ENCODE measurements at places on chromosomes 1 and 21.

DNA sequence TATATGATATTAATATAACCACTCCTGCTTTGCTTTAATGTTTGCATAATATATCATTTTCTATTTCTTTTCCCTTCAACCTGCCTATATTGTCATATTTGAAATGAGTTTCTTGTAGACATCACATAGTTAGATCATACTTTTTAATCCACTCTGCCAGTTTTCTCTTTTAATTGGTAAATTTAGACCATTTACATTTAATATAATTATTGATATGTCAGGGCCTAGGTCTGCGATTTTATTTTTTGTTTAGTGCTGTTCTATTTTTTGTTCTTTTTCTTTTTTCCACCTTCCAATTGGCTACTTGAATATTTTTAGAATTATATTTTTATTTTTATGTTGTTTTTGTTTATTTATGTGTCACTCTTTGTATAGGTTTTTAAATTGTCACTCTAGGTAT, 213.3 kb downstream of the C1orf94 start:
- no peak for DNase-seq

- DNase-seq, result peak; percentile 34
Observed at GRCh38 chr1:89069951-89070350, 4.9 kb upstream of the GBP1 start.

DNA sequence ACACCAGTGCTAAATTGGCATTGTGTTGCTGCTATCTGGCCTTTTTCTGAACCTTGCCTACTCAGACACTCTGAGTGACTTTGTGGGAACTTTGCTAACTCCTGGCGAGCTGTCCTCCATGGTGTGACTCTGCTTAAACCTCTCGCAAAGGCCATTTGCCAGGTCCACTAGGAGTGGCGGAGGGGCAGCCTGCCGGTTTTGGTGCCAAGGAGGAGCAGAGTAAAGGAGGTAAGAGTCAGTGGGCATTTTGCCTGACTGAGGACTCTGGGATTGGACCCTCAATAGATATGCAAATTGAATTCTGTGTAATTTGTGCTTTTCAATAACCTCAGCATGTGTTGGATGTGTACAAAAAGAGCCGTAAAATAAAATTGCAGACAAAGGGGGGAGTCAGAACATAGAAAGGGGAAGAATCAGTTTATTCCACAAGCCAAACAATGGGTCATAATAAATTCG, 386.6 kb upstream of the NFIA start:
- no peak for DNase-seq

DNA sequence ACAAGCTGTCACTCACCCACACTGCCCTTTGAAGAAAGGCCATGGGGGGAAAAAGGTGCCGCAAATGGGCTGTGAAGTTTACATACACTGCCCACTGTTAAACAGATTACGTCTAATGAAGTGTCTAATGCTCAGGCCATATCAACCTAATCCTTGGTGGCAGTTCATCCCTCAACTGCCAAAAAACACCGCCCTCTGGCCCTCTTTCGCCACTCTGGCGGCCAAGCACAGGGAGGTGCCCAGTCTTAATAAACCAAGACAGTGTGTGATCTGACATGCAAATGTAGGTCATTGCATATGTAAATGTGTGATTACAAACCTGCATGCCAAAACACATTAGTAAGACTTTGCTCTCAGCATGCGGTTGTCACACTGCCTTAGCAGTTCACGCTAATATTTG, 89.5 kb downstream of the NEK7 start:
- no peak for DNase-seq

- DNase-seq, result no peak
Observed at GRCh38 chr21:33286076-33286475, 19.9 kb downstream of the IL10RB start.

DNA sequence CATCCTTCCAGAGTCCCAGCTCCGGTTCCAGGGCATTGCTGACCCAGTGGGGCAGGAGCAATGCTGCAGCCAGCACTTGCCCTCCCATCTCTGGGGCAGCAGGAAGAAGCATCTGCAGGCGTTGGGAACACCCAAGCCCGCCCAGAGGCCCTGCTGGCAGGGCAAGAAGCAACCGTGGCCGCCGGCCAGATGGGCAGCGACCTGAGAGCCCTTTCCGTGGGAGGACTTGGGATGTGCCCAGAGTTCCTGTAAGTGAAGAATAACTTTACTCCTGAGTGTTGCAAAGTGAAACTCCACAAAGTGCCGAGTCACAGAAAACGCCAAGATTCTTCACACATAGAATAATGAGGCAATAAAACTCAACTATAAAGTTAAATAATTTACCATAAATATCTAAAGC, 46.0 kb downstream of the GRIK3 start:
- DNase-seq, result no peak

DNA sequence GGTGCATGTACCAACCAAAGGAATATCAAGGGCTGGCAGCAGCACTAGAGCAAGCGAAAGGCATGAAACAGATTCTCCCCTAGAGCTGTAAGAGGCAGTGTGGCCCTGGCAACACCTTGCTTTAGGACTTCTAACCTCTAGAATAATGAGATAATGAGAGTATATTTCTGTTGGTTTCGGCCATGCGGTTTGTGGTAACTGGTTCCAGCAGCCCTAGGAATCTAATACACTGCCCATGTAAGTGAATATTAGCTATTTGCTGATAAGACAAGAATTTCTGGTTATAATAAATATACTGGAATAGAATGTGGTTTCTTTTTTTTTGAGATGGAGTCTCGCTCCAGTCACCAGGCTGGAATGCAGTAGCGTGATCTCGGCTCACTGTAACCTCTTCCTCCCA, 199.4 kb downstream of the GABPA start:
- no peak for DNase-seq

DNA sequence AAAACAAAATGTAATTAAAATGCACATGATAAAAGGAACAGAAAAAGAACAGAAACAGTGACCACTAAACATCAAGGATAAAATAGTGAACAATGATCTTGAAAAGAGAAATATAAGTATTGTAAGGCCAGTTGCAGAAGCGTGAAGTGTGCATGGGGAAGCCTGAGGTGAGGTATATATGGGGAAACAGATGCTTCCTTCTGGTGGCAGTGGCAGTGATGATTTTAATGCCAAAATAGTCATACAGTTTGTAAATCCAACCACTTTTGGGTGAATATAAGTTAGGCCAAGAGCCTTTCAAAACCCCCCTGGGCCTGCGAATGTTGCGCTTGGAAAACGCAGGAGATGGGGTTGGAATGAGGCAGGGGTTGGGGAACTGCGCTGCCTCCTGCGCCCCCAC, 27.3 kb downstream of the TTC3 start:
- no peak for DNase-seq

GRCh38 chr1:67973051-67973450, 77.4 kb downstream of the DIRAS3 start:
- DNase-seq, result no peak

- peak; percentile 38 for DNase-seq
Observed at GRCh38 chr1:45957684-45958083, 154.3 kb downstream of the MAST2 start.

All from adipocyte (in vitro differentiated cells).